H7 (cell line): ENCODE measurements at places on chromosomes 6 and 20. TPM values are rescaled to one million over a fixed set of nuclear protein-coding genes. Genes with fewer than 3 reads are reported as not detected.

GRCh38 chr6:144219056-144219685, 66.0 kb upstream of the UTRN start:
- peak; percentile 42 for DNase-seq

DNA sequence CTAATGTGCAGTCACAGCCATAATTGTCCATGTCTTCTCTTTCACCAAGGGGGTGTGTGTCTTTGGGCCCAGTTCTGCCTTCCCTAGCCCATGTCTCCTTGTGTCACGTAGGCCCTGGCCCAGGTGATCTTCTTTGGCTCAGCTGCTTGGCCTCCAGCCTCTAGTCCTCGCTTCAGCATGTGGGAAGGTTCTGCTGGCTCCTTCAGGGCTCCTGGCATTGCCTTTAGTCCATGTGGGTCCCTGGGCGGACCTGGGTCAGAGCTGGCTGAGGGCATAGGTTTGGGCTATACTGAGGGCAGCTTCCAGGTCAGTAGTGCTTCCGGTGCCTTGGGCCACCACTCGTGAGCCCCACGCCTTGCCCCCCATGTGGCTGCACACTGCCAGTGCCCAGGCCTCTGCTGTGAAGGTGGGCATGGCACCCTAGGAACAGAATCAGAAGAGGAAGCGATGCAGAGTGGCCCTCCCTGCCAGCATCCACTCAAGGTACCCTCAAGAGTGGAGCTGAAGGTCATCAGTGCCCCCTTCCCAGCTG, 12.8 kb downstream of the AARS2 start:
- DNase-seq: no peak

Gene CABLES2
- total RNA-seq: 7.7 and 8.3 TPM in 2 replicates

GRCh38 chr6:3323696-3324261, 65.0 kb downstream of the PSMG4 start:
- DNase-seq: no peak

DNA sequence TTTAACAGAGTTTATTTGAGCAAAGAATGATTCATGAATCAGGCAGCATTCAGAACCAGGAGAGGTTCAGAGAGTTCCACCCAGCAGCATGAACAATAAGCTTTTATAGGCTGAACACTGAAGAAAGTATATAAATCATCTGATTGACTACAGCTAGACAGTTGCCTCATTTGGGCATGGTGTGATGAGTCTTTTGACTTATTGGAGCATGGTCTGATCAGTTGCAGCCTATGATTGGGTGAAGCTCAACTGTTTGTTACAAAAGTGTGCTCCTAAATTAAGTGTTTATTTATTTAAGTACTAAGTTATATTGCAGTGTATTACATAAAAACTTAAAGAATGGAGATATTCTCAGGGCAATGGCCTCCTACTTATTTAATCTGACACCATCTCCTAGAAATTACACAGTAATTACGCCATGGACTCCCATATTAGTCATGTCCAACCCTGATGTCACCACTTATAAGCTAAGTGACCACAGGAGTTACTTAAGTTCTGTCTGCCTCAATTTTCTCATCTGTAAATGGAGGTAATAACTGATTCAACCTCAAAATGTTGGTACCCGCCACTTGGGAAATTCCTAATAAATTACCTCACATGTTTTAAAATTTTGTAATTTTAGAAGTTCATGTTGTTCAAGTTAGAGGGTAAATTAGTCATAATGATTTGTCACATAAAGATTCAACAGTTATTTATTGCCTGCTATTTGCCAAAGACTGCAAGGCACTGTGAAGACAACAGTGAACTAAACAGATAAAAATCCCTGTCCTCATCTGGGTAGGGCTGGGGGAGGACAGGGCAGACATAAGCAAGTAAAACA, 15.2 kb upstream of the ROS1 start:
- DNase-seq: no peak

Gene TMEM200A
- total RNA-seq: 2.8 and 4.2 TPM in 2 replicates

GRCh38 chr20:49419785-49420184, 62.7 kb downstream of the KCNB1 start:
- DNase-seq: no peak

Gene KPNA5
- 8.6 and 15.5 TPM in 2 replicates for total RNA-seq

Gene CAGE1
- total RNA-seq: 0.11 and 0.21 TPM in 2 replicates

Gene E2F1
- total RNA-seq: 51.8 and 57.8 TPM in 2 replicates
